ENCODE measurements at places on chromosomes 5 and 9. TPM values are rescaled to one million over a fixed set of nuclear protein-coding genes. Genes with fewer than 3 reads are reported as not detected.

The WNT8A gene
- total RNA-seq = not detected

GRCh38 chr9:136249877-136250559, 4.4 kb upstream of the QSOX2 start:
- no peak for DNase-seq

- no peak for DNase-seq
Measured at GRCh38 chr5:150510460-150511263, 2.7 kb downstream of the NDST1 start.

The CCL28 gene
- total RNA-seq = not detected

DNA sequence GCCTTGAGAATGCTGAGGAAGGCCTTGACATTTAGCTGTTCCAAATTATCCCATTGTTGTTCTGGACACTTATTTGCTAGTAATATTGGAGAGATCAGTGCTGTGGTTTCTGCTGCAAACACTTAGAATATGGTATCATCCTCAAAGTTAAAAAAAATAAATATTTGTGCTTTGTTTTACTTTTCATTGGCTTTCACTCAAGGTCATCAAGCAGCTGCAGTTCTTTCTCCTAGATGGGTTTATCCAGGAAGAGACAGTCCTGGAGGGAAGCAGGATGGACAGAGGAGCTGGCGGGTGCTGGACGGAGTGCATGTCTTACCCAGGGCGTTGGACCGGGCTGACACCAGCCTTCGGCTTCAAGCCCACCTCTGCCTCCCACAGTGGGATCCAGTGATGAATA, 193.6 kb downstream of the MTRR start:
- DNase-seq = no peak

DNA sequence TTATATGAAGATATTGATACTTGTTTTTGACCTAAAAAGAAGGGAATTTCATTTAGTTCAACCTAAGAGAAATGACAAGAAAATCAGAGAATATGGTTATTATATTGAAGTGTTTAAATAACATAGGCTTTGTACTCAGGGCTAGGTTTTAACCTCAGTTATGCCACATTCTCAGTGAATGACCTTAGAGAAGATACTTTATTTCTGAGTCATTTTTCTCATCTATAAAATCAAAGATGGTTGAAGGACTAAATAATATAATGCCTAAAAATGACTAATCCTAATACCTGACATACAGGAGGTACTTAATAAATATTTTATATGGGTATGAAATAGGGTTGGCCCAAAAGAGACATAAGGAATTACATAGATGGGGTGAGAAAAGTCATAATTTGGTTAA, 32.3 kb downstream of the DIMT1 start:
- DNase-seq = no peak

GRCh38 chr9:68710111-68710471, 5.1 kb downstream of the PIP5K1B start:
- no peak for DNase-seq

DNA sequence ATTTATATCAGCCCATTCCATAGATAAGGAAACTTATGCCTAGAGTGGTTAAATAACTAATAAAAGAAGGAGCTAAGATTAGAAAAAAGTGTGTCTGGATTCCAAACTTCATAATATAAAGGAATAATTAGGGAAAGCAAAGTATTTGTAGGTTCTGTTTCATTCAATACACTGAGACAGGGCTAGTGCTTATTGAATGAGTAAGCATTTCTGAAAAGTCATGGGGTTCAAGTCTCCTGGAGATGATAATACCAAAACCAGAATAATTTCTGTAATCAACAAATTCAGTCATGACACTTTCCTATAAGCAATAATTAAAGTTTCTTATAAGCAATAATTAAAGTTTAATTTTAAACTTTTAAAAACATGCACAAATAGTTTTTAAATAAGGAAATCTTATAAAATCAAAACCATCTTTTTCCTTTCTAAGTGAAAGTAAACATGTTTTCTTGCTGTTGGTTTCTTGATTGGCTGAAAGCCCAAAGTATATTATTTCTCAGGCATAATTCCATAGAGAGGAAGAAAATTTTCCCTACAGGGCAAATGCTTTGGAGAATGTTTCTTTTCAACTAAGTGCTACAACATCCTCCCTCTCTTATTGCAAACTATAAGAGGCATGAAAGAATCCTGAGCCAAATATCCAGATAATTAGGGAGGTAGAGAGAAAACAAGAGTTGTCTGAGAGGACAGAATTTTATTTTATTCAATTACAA, 510.2 kb downstream of the PRELID2 start:
- no peak for DNase-seq

The F2RL2 gene
- total RNA-seq = 0.59 TPM

The SVEP1 gene
- 0.07 TPM for total RNA-seq

GRCh38 chr5:136054142-136055019, 25.6 kb downstream of the TGFBI start:
- no peak for DNase-seq

GRCh38 chr5:150946351-150946905, 41.6 kb upstream of the ZNF300 start:
- no peak for DNase-seq

DNA sequence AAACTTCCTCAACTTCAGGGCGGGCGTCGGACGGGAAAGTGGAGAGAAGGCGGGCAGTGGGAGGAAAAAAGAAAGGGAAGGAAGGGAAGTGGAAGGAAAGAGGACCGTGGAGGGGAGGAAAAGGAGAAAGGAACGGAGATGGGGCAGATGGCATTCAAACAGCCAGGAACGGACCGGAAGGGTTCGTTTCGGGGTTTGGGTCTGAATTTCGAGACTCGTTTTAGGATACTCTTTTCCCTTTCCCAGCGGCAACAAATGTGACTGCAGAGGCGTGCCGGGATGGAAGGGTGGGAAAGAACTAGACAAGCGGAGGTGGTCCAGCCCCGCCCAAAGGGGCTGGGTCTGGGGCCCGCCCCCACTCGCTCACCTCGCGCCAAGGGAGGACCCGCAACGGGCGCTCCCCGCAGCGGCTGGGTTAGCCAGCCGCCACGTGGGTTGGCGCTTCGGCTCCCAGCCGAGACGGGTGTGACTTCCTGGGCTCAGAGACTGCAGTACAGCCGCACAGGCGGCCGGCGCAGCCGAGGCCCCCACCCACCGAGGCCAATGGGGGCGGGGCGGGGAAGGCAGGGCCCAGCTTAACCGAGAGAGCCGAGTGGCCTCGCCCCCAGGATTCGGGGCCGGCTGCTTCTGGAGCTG, 2.7 kb downstream of the VCAN start:
- peak; percentile 83 for DNase-seq

The GRM6 gene
- total RNA-seq = not detected

The NME5 gene
- 2.6 TPM for total RNA-seq

The LMNB1 gene
- 137 TPM for total RNA-seq

The ORM2 gene
- total RNA-seq = not detected

GRCh38 chr5:59666440-59667068, 227.0 kb downstream of the PDE4D start:
- DNase-seq = no peak

- no peak for DNase-seq
Measured at GRCh38 chr9:108704156-108704852, 151.5 kb downstream of the ACTL7B start.

DNA sequence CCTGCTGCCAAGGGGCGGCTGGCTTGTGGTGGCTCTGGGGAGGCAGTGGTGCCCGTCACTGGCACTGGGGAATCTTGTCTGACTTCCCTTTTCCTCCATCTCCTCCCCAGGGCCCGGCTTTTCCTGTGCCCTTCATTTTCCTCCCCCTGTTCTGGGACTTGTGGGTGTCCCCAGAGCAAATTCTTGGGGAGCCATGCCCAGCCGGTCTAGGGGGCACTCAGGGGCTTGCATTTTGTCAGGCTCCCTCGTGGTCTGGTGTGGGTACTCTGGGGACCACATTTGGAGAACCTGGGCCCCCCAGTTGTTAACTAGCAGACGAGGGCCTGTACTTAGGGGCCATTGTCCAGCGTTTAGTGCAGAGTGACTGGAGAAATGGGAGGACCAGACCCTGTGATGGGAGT, 105.2 kb upstream of the IER5L start:
- no peak for DNase-seq

DNA sequence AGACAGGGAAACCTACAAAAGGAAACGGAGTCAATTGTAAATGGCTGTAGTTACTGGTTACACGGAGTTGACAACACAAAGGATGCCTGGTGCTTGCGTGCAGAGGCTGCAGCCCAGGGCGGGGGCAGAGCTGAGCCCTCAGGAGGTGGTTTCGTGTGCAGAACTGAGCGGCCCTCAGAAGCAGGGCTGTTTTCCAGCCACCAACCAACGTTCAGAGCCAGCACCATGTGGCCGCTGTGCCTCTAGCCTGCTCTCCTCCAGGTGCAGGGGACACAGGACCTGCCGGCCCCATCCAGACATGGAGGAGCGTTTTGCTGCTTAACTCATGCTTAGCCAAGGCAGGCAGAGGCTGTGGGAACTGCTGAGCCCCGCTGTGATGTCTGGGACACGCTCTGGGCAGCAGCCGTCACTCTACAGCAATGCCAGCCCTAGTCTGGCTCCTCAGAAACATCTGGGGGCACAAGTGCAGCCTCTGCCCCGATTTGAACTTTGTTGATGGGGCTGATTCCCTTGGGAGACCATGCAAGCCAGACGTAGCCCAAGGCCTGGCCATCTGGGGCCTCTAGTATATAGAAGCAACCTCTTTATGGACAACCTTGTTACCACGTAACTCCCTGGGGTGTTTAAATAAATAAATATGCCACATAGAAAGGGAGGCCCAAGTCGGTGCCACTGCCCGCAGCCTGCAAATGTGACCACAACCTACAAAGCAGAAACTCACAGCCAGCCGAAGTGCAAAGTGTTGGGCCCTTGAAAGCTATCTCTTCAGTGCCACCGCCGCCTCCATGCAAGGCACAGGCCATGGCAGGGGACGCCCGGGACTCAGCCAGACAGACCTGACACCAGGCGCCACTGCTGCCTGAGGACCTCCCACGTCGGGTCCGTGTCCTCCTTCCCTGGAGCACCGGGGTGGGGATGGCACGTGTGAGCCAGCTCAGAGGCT, 42.1 kb downstream of the NKD2 start:
- no peak for DNase-seq

DNA sequence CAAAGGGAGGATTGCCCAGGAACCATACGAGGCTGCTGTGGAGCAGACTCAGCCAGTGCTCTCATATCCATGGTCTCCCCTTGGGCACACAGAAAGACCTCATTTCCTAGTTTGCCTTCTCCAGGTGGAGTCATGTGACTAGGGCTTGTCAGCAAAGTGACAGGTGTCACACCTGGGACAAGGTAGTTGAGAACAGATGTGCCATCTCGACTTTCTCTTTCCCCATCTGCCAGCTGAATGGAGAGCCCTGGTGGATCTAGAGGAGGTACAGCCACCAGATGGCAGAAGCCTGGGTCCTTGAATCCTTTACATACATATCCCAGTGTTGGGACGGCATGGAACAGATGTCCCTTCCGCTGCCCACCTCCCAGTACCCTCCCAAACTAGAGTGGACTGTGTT, 42.9 kb upstream of the ALDOB start:
- no peak for DNase-seq

The TRIM36 gene
- 18.9 TPM for total RNA-seq

DNA sequence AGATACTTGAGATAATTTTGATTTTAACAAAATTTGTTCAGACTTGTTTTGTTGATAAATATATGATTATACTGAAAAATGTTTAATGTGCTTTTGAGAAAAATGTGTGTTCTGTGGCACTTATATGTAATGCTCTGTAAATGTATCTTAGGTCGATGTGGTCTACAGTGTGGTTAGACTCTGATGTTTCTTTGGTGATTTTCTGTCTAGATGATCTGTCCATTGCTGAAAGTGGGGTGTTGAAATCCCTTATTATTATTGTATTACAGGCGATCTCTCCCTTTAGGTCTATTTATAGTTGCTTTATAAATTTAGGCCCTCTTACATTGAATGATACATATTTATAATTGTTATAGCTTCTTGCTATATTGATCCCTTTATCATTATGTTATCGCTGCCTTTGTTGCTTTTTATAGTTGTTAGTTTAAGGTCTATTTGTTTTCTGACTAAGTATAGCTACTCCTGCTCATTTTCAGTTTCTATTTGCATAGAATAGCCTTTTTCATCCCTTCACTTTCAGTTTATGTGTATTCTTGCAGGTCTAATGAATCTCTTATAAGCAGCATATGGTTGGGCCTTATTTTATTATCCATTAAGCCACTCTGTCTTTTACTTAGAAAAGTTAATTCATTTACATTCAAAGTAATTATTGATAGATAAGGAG, 124.3 kb downstream of the MRPS30 start:
- no peak for DNase-seq

DNA sequence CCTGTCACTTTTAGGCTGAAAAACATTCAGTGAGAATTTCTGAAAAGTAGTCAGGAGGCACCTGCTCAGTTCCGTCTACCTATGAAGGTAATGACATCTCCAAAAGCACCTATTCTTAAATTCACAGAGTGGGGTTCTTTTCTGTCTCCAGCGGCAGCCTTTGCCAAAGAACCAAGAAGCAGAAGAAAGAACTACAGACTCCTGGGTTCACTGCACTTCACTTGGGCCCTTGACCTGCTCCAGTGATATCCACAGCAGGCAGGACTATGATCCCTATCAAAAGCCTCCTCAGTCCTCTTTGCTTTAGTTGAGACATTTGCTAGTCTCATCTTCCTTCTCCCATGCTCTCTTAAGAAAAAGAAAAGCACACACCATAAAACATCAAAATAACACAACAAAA, 19.7 kb upstream of the PLPP6 start:
- DNase-seq = no peak

The LRSAM1 gene
- 9.6 TPM for total RNA-seq

GRCh38 chr5:150303070-150303615, 438 bp upstream of the ARSI start:
- DNase-seq = peak; percentile 69

The DMGDH gene
- total RNA-seq = 0.12 TPM

The IL31RA gene
- 1.6 TPM for total RNA-seq

The CATSPER3 gene
- total RNA-seq = not detected

DNA sequence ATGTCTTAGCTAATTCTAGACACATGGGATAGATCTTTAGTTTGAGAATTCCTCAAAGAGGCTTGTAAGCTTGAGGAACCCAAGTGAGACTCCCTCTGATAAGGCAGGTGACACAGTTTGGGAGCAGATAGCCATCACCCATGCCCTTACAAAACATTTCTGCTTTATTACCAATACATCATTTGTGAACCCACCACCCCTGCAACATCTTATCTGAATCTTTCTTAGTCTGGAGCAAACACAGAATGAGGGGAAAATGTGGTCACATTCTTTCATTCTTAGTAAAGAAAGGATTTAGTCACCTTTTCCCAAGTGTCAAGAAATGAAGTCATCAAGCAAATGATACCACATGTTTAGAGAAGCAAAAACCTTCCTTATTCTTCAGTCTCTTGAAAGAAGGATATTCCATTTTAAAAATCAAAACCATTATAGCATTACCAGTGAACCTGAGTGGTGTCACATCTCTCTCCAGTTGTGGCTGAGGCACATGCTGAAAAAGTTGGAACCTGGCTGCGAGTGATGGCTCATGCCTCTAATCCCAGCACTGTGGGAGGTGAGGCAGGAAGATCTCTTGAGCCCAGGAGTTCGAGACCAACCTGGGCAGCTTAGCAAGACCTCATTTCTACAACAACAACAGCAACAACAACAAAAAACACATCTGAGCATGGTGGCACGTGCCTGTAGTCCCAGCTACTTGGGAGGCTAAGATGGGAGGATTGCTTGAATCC, 65.9 kb downstream of the PRKACG start:
- no peak for DNase-seq

GRCh38 chr5:175317872-175318271, 126.1 kb downstream of the DRD1 start:
- DNase-seq = no peak

The POC5 gene
- 44.4 TPM for total RNA-seq

Measured in A172 (cell line).